Neural crest cell (in vitro differentiated cells): ENCODE measurements at places on chromosomes 11 and 22. TPM values are rescaled to one million over a fixed set of nuclear protein-coding genes. Genes with fewer than 3 reads are reported as not detected.

DNA sequence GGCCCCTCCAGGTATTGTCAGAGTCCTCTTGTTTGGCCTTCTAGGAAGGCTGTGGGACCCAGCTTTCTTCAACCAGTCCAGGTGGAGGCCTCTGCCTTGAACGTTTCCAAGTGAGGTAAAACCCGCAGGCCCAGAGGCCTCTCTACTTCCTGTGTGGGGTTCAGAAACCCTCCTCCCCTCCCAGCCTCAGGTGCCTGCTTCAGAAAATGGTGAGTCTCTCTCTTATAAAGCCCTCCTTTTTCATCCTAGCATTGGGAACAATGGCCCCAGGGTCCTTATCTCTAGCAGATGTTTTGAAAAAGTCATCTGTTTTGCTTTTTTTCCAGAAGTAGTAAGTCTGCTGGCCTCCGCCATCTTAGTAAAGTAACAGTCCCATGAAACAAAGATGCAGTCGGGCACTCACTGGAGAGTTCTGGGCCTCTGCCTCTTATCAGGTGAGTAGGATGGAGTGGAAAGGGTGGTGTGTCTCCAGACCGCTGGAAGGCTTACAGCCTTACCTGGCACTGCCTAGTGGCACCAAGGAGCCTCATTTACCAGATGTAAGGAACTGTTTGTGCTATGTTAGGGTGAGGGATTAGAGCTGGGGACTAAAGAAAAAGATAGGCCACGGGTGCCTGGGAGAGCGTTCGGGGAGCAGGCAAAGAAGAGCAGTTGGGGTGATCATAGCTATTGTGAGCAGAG, at the start of gene CD3E:
TSS of gene CD3E (plus strand) at position 163 of the 681 bp plus-strand sequence. CDS start at position 386, 223 bp downstream.
- DNase-seq, result no peak

DNA sequence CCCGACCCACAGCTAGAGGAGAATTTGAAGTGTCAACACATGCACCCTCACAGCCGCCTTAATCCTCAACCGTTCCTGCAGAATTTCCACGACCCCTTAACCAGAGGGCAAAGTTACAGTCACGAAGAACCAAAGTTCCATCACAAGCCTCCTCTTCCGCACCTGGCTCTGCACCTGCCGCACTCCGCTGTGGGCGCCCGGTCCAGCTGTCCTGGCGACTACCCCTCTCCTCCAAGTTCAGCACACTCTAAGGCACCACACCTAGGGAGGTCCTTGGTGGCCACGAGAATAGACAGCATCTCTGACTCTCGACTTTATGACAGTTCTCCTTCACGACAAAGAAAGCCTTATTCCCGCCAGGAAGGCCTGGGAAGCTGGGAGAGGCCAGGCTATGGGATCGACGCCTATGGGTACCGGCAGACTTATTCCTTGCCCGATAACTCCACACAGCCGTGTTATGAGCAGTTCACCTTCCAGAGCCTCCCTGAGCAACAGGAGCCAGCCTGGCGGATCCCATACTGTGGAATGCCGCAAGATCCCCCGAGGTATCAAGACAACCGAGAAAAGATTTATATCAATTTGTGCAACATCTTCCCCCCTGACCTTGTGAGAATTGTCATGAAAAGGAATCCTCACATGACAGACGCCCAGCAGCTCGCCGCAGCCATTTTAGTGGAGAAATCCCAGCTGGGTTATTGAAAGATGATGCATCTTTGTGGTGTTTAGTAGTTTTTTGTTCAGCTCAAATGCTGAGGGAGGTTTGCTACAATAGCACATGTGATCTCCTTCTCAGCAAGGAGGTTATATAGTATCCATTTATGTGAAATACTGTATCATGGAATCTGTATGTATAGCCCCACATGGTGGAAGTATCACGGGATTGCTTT, 72.1 kb downstream of the ZC3H12C start:
- no peak for DNase-seq

Gene SMC1B
- not detected in 2 replicates for total RNA-seq

- DNase-seq, result no peak
Measured at GRCh38 chr11:5504403-5504921, 5.3 kb downstream of the UBQLN3 start.

- no peak for DNase-seq
Measured at GRCh38 chr11:118771547-118772288, 19.2 kb downstream of the DDX6 start.
